ENCODE measurements at places on chromosomes 7 and 10.

DNA sequence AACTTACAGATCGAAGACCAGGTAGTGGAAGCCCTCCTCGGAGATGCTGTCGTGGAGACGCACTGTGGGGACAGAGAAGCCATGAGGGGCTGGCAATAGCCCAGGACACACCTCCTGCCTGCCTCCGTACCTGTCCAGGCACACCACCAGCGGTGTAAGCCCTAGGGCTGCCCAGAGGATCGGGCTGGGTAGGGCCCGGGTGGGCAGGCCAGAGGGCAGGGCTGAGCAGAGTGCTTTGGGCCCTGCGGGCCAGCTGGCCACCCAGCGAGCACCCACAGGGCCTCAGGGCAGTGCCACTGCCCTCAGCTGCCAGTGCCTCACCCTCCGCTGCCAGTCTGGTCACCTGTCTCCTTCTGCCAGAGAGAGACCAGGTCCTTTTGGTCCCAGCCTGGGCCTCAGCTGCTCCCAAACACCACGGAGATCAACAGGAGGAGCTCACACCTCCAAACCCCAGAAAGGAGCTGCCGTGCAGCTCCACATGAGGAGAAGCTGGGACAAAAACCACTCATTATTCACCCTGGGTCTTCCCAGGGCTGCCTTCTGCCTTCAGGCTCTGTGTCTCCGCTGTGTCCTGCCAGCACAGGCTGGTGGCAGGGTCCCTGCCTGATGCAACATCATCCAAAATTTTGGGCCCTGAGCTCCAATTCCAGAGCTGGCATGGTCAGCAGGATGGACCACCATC is 58.2 kb downstream of the YKT6 start:
- DNase-seq: no peak

DNA sequence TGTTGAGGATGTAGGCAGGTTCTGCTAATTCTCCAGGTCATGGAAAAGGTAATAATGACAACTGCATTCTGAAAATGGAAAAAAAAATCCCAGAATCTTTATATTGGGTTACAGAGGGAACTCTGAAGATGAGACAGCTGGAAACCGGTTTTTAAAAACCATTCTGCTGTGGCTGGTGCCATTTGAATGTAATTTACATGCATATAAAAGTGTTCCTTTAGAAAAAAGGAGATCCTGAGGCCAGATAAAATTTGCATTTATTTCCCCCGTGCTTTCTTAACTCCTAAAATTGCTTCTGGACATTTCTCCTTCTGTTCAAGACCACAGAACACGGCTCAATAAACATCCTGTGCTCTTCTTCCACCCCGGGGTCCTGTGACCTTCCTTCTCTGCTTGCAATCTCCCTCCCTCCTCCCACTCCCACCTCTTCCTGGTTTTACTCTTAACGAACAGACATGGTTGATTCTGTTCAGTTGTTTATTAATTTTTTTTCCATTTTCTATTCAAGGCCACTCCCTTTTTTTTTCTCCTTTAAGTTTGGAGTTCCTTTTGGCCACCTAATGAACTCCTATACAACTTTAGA is 41.6 kb downstream of the SH2D4B start:
- no peak for DNase-seq

DNA sequence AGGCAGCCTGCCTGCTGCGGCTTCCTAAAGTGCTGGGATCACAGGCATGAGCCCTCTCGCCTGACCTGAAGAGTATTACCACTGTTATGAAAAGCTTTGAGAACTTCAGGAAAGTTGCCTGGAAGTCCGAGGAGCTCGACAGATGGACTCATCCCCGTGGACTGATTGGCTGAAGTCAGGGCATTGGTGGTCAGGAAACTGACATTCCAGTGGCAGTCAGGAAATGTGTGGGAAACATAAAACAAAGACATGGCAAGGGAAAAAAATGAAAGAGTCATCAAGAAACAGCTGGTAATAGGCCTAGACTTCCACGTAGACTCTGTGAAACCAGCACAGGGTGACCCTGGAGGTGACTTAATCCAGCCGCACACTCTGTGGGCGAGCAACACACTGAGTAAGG is 123.3 kb downstream of the CDH23 start:
- DNase-seq: no peak

DNA sequence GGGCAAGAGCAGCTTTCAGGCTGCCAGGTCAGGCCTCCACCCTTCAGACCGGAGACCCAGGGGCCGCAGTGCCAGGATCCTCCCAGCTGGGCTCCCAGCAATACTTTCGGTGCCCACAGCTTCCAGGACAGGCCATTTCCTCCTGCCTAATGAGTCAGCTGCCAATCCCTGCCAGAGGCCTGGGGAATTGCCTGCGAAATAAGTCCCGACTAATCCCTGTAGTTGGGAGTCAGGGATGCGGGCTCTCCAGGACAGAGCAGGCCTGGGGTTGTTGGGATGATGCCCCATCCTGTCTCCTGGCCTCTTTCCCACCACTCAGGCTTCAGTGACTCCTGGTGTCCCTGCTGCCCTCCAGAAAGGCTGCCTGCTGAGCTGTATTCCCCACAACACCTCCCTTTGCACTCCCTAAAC is 143.5 kb upstream of the UNC5B start:
- no peak for DNase-seq

DNA sequence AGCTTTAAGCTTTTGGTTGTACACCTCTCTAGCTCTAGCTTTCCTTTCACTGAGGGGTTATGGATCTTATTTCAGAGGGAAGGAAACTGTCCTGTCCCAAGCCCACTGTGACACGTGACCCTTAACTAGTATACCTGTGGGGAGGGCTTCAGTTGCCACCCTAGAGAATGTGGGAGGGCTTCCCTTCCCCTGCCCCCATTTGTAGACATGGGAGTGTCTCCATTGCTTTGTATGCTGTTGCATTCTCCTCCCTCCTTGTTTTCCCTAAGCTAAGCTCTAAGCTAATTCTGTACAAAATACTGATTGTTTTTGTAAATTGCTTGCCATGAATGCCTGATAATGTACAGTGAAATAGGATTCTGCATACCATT is 11.2 kb downstream of the LUC7L2 start:
- no peak for DNase-seq

DNA sequence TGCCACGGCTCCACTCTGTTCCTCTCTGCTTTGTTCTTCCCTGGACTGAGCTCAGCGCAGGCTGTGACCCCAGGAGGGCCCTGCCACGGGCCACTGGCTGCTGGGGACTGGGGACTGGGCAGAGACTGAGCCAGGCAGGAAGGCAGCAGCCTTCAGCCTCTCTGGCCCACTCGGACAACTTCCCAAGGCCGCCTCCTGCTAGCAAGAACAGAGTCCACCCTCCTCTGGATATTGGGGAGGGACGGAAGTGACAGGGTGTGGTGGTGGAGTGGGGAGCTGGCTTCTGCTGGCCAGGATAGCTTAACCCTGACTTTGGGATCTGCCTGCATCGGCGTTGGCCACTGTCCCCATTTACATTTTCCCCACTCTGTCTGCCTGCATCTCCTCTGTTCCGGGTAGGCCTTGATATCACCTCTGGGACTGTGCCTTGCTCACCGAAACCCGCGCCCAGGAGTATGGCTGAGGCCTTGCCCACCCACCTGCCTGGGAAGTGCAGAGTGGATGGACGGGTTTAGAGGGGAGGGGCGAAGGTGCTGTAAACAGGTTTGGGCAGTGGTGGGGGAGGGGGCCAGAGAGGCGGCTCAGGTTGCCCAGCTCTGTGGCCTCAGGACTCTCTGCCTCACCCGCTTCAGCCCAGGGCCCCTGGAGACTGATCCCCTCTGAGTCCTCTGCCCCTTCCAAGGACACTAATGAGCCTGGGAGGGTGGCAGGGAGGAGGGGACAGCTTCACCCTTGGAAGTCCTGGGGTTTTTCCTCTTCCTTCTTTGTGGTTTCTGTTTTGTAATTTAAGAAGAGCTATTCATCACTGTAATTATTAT is 1.2 kb downstream of the CLDN4 start:
- no peak for DNase-seq

DNA sequence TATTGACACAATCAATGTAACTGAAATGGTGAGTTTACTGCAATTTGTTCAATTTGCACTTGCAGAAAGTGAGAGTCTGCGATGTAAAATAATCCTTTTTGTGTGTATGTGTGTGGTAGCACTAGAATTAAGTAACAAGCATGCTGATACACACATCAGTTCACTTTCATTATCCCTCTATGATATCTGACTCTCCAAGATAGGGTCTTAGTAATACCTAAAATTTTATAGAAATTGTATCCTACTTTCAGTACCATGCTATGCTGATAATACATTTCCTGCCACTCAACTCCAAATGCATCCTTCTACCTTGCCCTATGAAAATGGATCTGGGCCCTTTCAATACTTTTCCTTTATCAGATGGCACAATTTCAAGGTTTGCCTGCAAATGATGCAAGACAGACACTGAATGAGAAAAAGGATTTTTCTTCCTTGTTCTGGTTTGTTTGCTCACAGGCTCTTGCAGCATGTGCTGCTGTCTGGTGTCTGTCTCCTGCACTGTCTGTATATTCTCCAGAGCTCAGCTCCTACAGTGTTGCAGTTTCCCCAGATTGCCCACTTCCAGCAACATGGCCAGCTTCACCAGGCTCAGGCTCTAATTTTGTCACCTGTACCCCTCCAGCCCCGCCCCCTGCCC is 297.9 kb upstream of the HGF start:
- DNase-seq: no peak

GRCh38 chr7:105932835-105933477 is 30.1 kb upstream of the CDHR3 start:
- DNase-seq: no peak

GRCh38 chr10:29798921-29799690 is 164.3 kb upstream of the SVIL start:
- DNase-seq: no peak

- no peak for DNase-seq
Measured at GRCh38 chr10:127525686-127526085, 23.4 kb upstream of the NPS start.

- no peak for DNase-seq
Measured at GRCh38 chr10:113454341-113455061, 98.4 kb upstream of the HABP2 start.

DNA sequence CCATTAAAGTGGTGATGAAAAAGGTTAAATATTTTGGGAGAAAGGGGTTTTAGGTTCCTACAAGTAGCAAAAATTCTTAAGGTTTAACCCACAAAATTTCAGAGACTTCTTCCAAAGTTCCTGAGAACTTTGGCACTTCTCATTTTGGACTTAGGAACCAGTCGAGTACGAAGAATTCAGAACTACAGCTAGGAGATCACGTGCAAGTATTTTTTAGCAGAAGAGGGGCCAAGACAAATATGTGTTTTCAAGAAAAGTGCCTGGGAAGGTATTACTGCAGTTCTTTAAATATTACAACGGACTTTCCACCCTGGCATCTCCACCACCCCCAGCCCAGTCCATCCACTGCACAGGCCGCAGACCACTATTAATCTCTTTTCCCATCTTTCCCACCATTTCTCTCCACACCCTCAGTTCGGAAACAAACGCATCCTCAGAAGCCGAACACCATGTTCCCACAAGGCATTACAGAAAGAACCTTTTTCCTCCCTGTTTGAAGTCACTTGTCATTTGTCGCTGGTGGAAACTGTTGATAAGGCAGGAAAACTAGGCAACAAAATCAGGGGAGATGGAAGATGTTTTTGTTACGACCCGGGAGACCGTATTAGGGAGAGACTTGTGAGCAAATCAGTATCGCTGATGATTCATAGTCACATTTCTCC is 7.1 kb downstream of the INHBA start:
- no peak for DNase-seq

DNA sequence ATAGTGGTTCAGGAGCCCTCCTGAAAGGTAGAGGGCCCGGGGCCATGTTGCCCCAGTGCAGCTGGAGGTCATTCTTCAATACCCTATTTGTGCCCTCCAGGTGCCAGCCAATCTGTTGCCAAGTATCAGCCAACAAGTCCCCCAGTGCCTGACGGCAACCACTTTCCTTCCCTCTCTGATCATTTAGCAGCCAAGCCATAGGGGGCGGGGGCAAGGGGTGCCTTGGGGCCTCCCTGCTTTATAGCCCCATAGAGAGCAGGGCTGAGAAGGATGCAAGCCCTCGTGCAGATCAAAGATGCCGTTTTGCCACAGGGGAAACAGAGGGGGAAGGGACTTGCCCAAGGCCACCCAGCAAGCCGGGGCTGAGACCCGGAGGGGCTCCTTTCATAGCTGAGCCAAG is 149.0 kb upstream of the CHST15 start:
- DNase-seq: no peak

GRCh38 chr10:102368077-102368476 is 27.4 kb upstream of the NFKB2 start:
- DNase-seq: no peak

GRCh38 chr7:157612009-157612663 is 275.3 kb downstream of the DNAJB6 start:
- DNase-seq: no peak

DNA sequence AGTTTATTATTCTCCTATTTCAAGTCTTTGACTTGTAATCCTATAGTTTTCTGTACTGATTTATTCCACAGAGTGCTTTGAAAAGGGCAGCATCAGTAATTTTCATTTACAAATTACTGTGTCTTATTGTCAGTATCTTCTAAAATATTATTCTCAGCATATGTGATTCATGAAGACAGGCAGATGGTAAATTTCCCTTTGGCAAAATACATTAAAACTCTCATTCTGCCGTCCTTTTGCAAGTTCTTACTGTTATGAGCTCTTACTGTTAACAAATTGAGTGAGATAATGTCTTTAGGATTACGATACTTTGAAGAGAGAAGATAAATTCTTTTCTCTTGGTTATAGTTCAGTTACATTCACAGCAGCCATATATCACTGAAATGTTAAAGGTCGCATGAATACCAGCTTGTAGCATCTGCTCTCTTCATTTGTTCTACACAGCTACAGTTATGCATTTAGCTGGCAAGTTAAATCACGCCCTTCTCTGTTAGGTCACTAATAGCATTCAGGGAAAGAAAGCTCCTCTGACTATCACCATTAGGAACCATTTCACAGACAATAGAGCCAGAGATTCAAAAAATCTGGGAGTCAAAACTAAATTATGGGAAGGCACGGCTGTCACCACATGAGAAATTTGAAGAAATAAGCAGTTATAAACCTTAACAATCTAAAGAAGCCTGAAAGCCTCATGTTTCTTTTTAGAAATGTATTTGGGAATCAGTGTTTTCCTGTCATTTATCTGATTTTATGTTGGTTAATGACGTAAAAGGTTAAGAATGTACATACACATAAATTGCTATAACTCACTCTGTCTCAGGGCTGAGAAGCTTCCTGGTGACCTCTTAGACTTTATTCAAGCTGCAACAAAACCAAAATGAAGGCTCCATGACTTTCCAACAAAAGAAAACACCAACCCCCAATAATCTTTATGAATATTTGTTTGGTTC is 109.6 kb upstream of the SP4 start:
- no peak for DNase-seq

- DNase-seq: no peak
Measured at GRCh38 chr7:139568346-139568675, 44.8 kb downstream of the CLEC2L start.

DNA sequence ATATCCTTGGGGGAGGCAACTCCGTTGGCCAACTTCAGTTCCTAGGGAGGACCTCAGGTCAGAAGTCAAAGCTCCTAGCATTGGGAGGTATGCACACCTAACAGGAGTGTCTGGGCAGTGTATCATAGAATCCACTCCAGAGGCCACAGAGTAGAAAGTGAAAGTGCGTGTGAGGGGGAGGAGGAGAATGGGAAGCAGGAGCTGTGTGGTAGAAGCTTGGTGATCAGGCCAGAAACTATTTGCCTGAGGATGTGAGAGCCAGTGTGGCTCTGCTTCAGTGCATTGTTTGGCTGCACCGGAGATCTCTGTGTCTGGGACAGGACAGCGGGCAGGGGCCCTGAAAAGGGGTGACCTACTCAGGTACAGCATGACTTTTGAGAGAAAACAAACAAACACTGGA is 557.4 kb upstream of the VSTM2A start:
- no peak for DNase-seq

Data from activated CD8-positive, alpha-beta memory T cell treated with anti-CD3 and anti-CD28 coated beads for 1 hour (primary cell).